Renal cortical epithelial cell (primary cell): ENCODE measurements at places on chromosomes 16 and 17.
A peak's percentile ranks its signal among the peaks of the same experiment; 100 is the strongest.

GRCh38 chr17:43952724-43953666 lies 745 bp downstream of the PYY start:
- no peak for DNase-seq

- DNase-seq: peak; percentile 98
Observed at GRCh38 chr17:40903129-40903847, 18.2 kb upstream of the KRT20 start.

DNA sequence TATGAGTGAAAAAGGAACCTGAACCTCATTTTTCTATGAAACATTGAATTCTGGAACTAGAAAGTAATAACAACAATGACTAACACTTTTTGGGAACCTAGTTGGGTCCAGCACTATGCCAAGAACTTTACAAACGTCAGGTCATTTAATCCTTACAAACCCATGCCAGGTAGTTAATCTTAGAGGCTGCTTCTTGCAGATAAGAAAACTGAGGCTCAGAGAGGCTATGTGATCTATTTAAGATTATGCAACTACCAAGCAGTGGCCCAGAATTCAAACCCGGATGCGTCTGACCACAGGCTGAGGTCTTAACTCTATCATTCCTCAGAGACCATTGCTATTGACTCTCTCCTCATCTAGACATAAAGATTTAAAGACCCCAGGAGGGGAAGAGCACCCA lies 358.7 kb downstream of the GRIN2A start:
- no peak for DNase-seq

DNA sequence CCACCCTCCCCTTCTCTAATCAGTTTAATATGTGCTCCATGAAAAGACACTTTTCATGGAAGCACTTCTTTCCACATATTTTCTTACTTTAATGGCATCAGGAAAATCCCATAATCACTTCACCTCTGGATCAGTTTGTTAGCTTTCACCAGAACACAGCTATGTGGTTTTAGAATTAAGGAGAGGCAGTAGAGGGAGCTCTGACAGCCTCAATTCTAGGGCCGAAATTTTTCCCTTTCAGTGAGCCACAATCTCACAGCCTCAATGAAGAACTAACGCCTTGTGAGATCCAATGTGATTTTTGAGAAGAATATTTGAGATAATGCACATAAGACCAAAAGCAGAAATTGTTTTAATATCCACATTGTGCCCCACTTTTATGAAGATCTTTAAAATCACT lies 1494.0 kb upstream of the CDH8 start:
- no peak for DNase-seq

DNA sequence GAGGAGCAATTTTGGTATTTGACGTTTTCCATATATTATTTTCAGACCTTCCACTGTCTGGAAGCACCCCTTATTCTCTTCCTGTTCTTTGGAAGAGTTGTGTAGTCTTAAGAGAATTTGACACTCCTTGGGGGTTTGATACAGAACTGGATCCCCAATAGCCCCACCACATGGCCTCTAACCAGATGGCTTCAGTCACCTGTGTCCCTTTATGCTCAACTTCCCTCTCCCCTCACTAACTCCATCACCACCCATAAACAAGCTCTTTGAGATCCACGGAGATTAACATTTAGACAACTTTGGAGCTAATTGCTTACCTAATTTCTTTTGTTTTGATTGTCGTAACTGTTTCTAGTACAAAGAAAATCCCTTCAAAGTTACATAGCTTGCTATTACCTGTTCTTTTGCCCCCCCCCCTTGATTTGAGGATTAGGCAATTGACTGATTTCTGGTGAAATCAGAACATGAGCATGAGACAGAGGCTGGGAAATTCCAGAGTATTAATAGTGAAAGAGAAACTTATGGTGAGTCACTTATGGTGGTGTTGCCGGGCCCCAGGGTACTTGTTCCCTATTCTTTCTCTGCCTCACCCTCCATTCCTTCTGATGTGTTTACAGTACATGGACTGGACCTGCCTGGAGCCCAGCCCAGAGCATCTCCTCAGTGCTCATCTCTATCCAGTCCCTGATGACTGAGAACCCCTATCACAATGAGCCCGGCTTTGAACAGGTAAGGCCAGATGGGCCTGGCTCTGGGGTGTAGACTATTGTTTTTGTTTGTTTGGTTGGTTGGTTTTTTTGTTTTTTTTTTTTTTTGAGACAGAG lies 7.5 kb downstream of the UBE2Z start:
- DNase-seq: peak; percentile 95

GRCh38 chr17:35676441-35676840 lies 55.0 kb upstream of the RASL10B start:
- DNase-seq: no peak

GRCh38 chr16:380762-381011 lies 1.1 kb downstream of the PGAP6 start:
- DNase-seq: no peak

DNA sequence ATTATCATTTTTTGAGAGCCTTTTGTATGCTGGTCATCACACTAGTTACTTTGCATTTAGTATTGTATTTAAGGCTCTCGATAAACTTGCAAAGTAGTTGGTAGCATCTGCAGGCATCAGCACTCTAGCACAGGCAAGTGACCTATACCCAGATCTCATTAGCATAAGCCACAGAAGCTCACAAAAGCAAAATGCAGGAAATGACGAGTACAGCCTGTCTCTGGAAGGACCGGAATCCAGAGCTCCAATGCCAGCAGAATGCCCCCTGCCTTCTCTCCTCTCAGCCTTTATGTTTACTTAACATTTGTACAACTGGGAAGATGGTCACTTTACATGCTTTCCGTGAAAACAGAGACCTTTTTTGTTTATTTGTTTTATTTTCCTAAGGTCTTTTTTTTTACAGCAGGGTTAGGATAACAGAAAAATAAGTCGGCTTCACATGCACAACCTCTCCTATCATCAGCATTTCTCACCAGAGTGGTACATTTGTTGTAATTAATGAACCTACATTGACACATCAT lies 45.4 kb upstream of the MYOCD start:
- no peak for DNase-seq

DNA sequence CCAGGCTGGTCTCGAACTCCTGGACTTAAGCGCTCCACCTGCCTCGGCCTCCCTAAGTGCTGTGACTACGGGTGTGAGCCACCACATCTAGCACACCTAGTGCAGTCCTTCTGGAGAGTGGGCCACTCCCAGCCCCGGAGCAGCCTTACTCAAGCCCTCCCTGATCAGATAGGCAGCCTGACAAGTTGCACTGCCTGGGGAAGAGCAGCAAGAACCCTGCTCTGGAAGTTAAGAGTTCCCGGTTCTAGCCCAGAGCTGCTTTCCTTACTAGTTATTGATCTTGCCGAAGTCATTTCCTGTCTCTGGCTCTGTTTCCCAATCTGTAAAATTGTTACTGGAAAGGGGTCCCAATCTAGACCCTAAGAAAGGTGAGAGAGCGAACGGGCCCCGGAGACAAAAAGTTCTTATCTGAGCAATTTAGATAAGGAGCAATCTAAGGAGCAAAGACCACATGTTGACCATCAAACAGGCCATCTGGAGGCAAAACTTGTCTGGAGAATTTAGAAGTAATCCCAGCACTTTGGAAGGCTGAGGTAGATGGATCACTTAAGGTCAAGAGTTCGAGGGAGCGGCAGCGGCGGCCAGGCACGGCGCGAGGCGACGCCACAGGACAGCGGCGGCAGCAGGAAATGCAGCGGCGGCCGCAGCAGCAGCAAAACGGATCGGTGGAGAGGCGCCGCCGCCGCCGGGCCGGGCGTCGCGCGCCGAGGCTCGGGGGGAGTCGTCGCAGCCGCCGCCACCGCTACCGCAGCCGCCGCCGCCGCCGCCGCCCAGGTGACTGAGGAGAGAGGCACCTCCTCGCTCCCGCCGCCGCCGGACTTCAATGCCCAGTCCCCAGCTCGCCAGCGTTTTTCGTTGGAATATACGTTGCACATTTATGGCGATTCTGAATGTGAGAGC lies 4.3 kb upstream of the NAGLU start:
- DNase-seq: no peak

GRCh38 chr17:42429726-42430447 lies 6.8 kb upstream of the CAVIN1 start:
- DNase-seq: no peak

DNA sequence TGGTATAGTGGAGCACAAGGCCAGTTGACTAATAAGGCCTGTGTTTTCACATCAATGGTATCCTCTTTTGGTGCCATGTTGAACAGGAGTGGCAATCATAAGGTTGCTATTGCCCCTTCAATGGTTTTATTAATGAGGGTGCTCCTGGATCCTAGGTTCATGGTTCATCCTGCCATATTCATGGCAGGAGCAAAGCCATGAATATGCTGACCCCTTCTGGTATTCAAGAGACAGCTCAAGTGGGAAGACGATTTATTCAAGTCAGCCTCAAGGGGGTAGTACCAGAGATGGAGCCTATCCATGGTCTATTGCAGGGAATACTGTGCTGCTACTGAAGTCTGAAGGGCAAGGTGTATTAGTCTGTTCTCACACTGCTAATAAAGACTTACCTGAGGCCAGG lies 2.6 kb downstream of the ABCA9 start:
- DNase-seq: no peak

DNA sequence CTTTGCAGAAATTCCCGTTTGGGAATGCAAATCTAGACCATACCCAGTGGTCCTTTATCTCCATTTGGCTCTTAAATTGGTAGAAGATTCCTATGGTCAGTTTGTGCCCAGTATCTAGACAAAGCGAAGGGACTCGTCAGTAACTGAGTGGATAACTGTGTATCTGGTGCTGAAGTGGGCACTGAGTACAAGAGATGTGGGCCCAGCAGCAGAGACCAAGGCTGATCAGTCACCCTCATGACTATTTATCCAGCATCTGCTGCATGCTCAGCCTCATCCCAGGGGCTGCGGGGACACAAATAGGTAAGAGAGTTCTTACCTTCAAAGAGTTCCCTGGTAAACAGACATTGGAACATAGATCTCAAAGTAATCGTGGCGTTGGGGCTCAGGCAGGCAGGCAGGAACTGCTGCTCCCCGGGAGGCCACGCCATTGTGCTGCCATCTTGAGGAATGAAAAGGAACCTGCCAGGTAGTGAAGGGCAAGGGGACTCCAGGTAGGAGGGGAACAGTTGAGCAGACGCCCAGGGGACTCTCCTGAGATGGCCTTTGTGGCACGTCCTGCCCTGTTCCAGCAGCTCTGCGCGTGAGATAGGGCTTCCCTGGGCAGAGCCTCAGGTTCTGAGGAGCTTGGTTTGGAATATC lies 10.3 kb downstream of the NT5M start:
- peak; percentile 43 for DNase-seq

- DNase-seq: no peak
Observed at GRCh38 chr16:77190190-77190477, 856 bp upstream of the MON1B start.

DNA sequence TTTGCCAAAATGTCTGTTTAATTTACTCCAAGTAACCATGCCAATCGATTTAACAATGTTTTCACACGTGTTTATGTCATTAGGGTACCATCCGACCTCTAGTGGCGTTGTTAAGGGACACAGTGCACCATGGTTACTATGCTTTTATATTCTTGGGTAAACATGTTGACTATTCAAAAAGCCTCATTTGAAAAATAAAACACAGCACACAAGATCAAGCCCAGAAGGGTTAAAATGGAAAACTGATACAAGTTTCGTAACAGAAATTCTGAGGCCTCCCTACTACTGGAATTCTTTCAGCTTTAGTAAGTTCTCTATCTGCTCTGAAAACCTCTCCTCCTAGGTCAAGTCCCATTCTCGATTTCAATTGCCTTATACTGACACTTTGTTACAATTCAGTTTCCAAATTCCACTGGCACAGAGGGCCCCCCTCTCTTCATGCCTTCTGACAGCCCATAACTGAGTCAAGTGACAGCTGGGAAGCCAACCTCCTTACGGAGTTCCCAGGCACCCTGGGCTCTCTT lies 2.1 kb downstream of the CFAP20 start:
- peak; percentile 82 for DNase-seq

DNA sequence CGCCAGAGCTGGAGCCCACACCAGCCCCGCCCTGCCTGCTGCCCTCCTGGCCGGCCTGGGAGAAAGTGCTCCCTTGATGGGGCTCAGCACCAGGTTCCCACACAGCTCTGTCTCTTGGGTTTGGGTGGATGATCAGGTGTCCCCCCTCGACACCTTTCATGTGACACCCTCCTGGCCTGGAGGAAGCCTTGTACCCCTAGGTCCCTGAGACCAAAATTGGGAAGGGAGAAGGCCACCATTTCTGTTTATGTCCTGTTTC lies 19.4 kb upstream of the PLLP start:
- DNase-seq: no peak
